Esophagus mucosa (tissue), 1 donor: ENCODE measurements at places on chromosomes 13 and 19. TPM values are rescaled to one million over a fixed set of nuclear protein-coding genes. Genes with fewer than 3 reads are reported as not detected.
A peak's percentile ranks its signal among the peaks of the same experiment; 100 is the strongest.

GRCh38 chr19:35601971-35602370 is 10.6 kb upstream of the HAUS5 start:
- no peak for ATAC-seq

GRCh38 chr13:64480672-64481071 is 2749.5 kb downstream of the PCDH9 start:
- ATAC-seq, result no peak

- ATAC-seq, result no peak
Observed at GRCh38 chr19:49190781-49191180, 33.2 kb downstream of the TRPM4 start.

GRCh38 chr19:38929929-38930775 is at the start of gene SARS2:
Gene SARS2 (minus strand): TSS chr19:38930763. CDS start chr19:38930736, 27 bp downstream.
- ATAC-seq, result peak; percentile 90

- peak; percentile 59 for ATAC-seq
Observed at GRCh38 chr19:7799640-7800355, 30.2 kb upstream of the EVI5L start.

DNA sequence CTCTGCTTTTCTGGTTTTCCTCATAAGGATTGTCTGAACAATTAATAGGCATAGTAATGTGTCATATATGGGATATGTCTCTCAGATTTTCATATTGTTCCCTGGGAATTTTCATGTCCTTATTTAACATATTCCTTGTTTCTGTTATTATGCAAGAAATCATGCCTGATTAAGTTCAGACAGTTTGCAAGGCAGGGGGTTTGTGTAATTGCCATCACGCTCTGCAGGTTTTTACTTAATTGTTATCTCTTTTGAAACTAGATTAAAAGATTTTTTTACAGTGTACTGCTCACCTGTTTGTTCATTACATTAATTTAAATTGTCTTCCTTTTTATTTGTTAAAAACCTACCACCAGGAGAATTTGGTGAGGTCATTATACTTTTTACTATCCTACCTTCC is 1253.2 kb upstream of the PRR20A start:
- no peak for ATAC-seq

DNA sequence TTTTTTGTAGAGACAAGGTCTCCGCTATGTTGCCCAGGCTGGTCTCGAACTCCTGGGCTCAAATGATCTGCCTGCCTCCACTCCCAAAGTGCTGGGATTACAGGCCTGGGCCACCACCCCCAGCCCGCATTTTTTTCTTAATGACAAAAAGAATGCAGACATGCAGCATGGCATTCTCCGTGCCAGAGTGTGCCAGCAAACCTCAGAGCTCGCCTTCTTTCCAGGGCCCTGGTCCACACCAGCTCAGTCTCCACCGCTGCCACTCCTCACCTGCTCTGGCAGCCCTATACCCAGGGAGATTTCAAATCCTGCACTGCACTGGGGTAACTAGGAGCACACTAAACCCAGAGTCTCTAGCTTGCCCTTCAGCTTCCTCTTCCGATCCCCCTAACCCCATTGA is 41.7 kb downstream of the ZIC5 start:
- no peak for ATAC-seq

DNA sequence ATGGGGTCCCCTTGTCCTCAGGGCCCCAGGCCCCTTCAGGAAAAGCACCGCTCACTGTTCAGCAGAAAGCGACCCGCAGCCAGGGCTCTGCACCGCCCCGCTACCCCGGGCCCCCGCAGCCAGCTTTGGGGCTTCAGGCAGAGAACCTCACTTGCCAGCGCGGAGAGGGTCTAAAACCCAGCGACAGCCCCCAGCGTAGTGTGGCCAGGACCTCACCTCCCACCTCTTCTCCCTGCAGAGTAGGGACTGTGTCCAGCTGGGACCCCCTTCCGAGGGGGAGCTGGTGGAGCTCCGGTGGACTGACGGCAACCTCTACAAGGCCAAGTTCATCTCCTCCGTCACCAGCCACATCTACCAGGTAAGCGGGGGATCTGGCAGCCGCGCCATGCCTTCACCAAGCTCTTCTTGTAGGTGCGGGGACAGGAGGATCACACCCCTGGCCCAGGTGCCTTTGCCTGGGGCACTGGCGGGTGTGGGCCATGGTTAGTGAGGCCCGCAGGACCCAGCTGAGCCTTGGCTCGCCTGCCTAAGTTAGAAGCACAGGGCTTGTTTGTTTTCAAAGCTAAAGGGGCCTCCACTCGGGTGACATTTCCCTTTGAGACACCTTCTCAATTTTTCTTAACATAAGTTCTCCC is 175.7 kb downstream of the KDM4B start:
- no peak for ATAC-seq

- ATAC-seq, result no peak
Observed at GRCh38 chr13:110677731-110678545, 28.0 kb downstream of the CARS2 start.

- ATAC-seq, result no peak
Observed at GRCh38 chr13:93881411-93881810, 598.1 kb downstream of the DCT start.

- no peak for ATAC-seq
Observed at GRCh38 chr13:68050761-68051160, 820.6 kb upstream of the PCDH9 start.

DNA sequence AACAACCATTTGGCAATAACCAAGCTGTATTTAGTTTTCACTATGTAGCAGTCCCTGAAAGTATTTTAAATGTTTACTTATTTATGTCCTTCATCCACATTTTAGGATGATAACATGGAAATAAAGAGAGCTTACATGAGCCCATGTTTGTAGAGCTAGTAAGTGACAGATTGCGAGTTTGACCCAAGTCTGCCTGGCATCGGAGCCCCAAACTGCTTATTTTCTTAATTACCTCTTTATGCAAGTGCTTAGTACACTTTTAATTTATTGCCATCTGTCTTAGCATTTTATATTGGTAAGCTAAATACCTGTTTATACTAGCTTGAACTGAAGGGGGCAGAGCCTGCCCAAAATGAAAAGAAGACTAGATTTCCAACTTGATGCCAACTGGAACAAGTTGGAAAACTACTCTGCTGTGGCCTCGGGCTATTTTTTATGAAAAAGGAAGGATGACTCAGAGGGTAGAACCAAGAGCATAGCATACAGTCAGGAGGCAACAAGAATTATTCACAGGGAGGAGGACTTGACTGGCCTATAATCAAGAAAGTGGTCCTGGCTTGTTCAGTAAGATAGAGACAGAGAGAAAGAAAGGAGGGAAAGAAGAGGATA is 150.2 kb downstream of the NDFIP2 start:
- ATAC-seq, result peak; percentile 95

- ATAC-seq, result no peak
Observed at GRCh38 chr13:110648848-110649421, 33.6 kb downstream of the NAXD start.

DNA sequence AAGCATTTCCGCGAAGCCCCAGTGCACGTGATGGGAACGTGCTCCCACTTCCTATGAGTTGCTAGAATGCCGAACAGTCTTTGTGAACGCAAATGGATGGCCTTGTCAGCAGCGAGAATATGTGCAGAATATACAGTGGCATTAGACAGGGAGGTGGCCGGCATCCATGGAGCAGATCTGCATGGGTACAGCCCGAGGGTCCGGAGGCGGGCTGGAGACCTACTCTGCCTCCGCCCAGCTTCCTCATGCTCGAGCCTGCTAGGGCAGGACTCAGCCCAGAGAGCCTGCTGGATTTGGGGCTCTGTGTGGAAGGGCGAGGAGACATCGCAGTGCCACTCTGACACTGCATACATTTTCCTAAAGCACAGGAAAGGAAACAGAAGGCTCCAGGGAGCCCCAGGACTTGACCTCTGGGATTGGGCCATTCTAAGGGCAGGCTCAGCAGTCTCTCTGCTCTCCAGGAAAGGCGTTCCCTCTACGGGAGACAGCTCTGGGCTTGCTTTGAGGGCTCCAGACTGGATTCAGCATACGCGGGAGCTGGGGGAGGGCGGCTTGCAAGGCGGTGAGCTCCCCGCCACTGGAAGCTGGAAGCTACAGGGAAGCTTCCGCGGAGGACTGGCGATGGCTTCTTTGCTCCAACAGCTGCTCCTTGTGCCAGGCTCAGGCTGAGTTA is 55.9 kb upstream of the UQCRFS1 start:
- no peak for ATAC-seq

DNA sequence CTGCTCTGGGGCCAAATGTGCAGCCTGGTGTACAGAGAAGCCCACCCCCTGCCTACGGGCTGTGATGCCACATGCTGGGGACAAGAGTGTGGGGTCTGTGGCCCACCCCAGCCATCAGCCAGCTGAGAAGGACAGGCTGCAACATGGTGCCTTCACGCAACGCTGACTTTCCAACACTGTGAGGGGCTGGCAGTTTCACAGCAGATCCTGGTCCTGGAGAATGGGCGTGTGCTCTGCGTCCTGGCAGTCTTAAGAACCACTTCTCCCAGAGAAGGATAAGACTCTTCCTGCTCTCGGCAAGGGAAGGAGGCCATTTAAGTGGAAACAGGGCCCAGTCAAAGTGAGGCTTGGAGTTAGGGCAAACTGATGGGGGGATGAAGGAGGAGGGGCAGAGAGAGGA is 4.6 kb downstream of the LRRC4B start:
- ATAC-seq, result no peak

GRCh38 chr13:32595306-32595705 is 9.1 kb downstream of the PDS5B start:
- ATAC-seq, result no peak

DNA sequence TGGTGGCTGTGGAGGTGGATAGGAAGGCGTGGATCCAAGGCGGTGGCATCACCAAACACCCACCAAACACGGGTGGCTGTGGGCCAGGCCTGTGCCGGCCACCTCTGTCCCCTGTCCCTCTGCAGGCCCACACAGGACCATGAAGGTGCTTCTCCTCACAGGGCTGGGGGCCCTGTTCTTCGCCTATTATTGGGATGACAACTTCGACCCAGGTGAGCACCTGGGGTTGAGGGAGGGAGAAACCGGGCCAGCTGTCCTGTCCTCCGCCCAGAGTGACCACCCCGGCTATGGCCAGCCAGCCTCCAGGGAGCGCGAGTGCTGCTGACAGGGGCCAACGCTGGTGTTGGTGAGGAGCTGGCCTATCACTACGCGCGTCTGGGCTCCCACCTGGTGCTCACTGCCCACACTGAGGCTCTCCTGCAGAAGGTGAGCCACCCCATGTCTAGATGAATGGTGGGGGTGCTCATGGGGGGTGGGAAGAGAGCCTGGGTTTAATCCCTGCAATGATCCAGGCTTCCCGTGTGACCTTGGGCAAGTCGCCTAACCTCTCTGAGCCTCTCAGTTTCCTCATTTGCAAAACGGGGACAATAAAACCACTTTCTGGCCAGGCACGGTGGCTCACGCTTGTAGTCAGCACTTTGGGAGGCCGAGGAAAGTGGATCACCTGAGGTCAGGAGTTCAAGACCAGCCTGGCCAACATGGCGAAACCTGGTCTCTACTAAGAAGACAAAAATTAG is 4.0 kb downstream of the HSD11B1L start:
- no peak for ATAC-seq

- ATAC-seq, result no peak
Observed at GRCh38 chr13:42950181-42950580, 41.9 kb downstream of the EPSTI1 start.

DNA sequence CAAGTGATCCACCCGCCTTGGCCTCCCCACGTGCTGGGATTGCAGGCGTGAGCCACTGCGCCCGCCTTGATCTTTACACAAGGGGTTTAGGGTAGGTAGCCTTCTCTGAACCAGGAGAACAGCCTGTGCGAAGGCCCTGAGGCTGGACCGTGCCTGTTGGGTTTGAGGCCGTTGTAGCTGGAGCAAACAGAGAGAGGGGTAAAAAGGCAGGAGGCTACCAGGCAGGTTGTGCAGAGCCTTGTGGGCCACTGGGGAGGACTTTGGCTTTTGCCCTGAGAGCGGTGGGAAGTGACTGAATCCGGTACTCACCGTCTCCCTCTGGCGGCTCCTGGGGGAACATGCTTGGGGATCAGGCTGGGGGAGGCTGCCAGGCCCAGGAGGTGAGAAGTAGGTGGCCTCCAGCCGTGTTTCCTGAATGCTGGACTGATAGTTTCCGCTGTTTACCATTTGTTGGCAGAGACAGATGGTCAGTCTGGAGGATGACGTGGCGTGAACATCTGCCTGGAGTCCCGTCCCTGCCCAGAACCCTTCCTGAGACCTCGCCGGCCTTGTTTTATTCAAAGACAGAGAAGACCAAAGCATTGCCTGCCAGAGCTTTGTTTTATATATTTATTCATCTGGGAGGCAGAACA is 24.6 kb downstream of the SPC24 start:
- peak; percentile 64 for ATAC-seq

DNA sequence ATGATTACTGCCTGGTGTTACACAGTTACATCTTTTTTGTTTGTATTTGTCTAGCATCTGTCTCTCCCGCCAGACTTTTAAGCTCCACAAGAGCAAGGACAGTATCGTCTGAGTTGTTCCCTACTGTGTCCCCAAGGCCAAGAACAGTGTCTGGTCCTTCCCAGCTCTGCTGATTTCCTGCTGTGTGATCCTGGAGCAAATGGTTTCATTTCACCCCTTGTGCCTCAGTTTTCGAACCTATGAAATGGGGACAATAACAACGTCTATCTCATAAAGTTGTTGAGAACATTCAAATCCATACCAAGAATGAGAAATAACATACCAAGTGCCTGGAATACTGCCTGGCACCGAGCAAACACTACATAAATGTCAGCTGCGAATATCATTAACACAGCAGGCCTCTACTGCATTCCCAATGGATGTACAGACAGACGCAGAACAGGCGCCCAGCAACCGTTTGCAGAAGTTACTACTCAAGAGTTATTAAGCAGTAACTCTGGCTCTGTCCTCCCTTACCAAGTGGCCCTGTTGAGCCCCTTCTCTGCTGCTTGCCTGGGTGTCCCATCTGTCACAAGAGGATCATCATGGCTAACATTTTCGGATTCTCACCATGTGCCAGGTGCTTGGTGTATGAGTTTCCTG is 11.4 kb downstream of the XRCC1 start:
- ATAC-seq, result no peak

Gene KLF1
- total RNA-seq, result not detected

Gene IL12RB1
- total RNA-seq, result 0.36 TPM

Gene C1QTNF9B
- total RNA-seq, result not detected

Gene S1PR5
- 7.9 TPM for total RNA-seq

Gene KIR2DL4
- total RNA-seq, result not detected

Gene RUBCNL
- 0.44 TPM for total RNA-seq

Gene FXYD5
- 114 TPM for total RNA-seq

Gene ANGPTL8
- total RNA-seq, result not detected

Gene ZNF581
- total RNA-seq, result 21.7 TPM
